ENCODE measurements at places on chromosomes 2 and 18.

- DNase-seq: no peak
These were observed at the start of gene CXCR4 for GRCh38 chr2:136117909-136118818. TSS of gene CXCR4 (minus strand) at chr2:136118149. CDS start at chr2:136118060, 89 bp downstream.

GRCh38 chr18:7871560-7872456, 304.7 kb downstream of the PTPRM start:
- DNase-seq: no peak

DNA sequence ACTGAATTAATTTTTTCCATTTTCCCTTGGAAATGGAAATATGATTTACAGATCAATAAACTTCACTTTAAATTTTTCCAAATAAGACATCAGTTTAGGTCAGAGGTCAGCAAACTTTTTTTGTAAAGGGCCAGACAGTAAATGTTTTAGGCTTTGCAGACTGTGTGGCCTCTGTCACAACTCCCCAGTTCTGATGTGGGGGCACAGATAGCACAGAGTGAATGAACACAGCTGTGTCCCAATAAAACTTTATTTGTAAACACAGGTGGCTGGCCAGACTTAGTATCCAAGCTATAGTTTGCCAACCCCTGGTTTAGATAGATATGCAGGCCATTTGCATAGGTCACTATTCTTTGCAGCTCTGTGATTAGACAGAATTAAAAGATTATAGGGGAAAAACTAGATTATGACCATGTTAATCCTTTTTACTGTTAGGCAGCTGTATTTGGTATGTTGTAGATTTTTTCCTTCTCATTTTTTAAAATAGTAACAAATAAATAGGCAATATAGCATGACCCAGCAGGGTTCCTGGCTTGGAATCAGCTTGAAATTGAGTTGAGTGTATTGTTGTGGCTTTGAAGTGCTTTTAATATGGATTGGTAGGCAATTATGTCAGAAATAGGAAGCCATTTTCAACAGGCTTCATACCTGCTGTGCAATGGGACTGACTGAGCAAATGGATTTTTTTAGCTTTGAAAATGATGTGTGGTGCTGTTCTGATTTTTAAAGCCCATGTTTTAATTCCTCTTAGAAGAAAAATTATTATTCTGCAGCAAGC, 59.7 kb downstream of the WDSUB1 start:
- DNase-seq: no peak

DNA sequence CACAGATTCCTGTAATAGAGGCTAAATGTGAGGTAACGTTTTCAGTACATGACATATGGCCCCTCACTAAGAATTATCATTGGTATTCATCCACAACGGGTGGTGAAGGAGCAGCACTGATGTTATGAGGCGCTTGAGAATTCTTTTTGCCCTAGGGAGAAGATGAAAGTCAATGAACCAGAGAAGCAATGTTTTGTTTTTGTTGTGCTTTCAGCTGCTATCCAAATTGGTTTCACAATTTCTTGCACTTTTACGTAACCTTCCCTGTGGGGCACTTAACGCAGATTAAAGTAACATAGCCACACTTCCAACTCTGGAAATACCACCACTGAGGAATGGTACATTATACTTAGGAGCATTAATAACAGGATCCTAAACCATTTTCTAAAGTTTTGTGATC, 13.3 kb upstream of the CCDC85A start:
- DNase-seq: no peak

DNA sequence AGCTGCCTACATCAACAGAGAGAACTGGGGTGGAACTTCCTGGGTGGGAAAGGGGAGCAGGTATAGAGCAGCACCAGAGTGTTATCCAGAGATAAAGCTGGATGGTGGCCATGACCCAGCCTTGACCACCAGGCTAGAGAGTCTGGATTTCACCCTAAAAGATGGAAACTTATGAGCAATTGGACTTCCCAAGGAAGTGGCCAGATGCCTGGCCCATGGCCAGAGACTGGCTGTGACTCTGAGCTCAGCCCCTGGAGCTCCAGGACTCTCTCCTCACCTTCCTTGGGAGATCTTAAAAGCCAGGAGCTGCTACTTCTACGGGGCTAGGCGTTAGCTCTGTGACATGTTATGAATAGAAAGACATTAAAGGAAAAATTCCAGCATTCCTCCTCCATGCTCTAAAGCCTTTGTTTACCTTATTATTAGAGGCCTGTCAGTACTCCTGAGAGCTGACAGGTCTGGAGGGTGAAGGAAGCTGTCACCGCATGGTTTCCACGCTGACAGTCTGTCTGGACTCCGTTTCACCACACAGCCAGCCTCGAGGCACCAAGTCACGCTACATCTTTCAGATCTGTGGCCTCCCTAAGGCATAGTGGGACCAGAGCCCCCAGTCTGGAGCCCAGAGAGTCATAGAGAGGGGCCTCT, 260.0 kb upstream of the SIX2 start:
- no peak for DNase-seq

- DNase-seq: no peak
These were observed 343.8 kb upstream of the MYT1L start for GRCh38 chr2:2674831-2675230.

GRCh38 chr2:120763508-120763907, 27.8 kb downstream of the GLI2 start:
- DNase-seq: no peak

DNA sequence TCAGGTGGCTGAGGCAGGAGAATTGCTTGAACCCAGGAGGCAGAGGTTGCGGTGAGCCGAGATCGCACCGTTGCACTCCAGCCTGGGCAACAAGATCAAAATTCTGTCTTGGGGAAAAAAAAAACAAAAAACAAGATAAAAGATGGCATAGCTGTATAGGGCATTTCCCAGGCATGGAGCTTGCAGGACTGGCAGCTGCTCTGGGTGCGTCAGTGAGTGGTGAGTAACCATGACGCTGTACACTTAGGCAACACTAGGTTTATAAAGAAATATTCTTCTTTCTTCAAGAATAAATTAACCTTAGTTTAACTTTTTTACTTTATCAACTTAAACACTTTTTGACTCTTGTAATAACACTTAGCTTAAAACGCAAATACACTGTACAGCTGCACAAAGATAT, 15.4 kb downstream of the TGOLN2 start:
- no peak for DNase-seq

DNA sequence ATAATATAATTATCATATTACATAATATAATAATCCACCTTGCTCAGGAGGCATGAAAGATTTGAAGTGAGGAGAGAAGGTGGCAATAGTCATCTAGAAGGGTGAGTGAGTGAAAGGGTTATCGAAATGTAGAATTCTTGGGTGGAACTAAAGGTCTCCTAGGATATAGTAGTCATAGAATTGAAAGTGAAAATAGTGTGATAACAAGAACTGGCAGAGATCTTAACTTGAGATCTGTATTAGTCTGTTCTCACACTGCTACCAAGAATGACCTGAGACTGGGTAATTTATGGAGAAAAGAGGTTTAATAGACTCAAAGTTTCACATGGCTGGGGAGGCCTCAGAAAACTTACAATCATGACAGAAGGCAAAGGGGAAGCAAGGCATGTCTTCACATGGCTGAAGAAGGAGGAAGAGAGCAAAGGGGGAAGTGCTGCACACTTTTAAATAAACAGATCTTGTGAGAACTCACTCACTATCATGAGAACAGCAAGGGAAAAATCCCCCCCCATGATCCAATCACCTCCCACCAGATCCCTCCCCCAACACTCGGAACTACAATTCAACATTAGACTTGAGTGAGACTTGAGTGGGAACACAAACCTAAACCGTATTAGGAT, 351.5 kb downstream of the NR4A2 start:
- no peak for DNase-seq

GRCh38 chr2:161979490-161979889, 94.5 kb downstream of the DPP4 start:
- no peak for DNase-seq

DNA sequence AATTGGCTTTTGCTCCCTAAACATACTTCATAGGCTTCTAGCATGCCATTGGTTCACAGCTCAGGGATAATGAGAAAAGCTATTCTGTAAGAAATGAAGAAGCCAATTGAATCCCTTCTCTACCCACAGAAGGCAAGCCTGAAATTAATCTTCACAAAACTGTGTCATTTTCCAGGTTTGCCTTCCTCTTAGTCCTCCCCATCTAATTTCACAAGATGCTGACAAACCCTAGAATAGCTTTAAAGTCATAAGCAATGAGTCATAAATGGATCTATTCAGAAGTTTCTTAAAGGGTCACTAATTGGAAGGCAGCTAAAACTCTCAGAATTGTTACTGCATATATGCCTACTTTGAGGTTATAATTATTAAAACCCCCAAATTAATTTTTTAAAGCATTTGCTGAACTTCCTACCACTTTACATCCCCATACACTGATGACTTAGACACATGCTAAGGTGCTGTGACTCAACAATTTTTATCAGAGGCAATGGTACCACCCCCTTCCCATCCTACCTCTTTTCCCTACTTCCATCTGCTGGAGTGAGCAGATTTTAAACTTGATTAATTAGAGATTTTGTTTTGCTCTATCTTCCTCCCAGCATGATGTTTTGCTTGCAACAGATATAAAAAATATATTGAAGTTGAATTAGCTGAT, 51.3 kb upstream of the NABP1 start:
- peak; percentile 60 for DNase-seq

GRCh38 chr2:86225581-86225980, 26.3 kb downstream of the MRPL35 start:
- no peak for DNase-seq

DNA sequence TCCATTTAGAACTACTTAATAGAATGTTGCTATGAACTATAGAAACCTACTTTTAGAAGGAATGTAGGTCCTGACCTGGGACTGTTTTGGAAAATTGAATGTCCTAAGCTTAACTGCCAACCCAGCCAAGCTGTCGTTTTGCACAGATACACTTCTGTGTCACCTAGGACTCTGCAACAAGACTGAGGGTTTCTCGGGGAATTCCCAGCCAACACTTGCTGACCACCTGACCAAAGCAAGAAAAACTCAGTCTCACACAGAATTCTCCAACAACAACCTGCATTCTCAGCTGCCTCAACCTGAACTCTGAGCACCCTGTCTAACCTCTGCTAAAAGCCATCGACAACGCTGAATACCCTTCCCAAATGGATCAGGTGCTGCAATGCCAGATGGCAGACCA, 128.2 kb downstream of the SS18 start:
- no peak for DNase-seq

GRCh38 chr18:40413160-40413559, 1541.9 kb upstream of the PIK3C3 start:
- DNase-seq: no peak

DNA sequence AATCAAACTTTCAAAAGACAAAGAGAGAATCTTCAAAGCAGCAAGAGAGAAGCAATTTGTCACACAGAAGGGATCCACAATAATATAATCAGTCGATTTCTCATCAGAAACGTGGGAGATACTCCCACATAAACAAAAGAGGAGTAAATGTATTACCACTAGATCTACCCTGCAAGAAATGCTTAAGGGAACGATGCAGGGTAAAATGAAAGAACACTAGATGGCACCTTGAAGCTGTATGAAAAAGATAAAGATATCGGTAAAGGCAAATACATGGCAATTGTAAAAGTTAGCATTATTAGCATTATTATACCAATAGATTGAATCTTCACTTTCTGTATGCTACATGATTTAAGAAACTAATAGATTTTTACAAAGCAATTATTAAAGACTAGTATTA, 677.0 kb downstream of the SUCLG1 start:
- no peak for DNase-seq

DNA sequence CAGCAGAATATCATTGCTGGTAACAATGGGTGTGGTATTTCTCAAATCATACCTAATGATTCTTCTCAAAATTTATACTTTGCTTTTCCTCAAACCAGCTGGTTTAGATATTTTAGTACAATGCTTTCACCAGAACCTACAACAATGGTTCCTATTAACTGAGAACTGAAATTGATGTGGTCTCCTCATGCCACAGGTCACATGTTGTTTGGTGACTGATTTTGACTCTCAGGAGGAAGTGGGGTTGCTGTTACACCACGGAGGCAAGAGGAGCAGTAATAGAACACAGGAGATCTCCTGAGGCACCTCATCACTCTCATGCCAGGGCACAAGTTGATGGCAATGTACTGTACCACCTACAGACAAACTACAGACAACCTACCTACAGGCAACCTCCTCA, 3.0 kb upstream of the CEP68 start:
- no peak for DNase-seq

DNA sequence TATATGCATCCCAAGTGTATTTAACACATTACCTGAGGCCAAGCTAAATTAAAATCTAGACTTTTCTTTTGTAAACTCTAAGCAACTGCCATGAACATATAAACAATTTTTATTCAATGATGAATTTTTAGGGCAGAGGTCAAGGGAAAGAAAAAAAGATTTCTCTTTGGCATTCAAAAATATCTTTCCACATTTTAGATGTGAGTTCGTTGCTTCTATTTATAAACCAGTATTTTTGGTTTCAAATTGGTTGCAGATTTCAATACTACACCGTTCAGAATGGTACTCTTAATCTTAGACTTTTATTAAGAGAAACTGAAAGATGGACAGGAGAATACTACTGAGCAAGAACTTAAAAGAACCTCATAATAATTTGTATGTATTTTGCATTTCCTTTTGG, 293.6 kb upstream of the CCDC68 start:
- DNase-seq: no peak

- no peak for DNase-seq
These were observed 352.8 kb upstream of the KCNH7 start for GRCh38 chr2:163191372-163191771.

- no peak for DNase-seq
These were observed 39.7 kb downstream of the DYNC1I2 start for GRCh38 chr2:171726847-171727450.

DNA sequence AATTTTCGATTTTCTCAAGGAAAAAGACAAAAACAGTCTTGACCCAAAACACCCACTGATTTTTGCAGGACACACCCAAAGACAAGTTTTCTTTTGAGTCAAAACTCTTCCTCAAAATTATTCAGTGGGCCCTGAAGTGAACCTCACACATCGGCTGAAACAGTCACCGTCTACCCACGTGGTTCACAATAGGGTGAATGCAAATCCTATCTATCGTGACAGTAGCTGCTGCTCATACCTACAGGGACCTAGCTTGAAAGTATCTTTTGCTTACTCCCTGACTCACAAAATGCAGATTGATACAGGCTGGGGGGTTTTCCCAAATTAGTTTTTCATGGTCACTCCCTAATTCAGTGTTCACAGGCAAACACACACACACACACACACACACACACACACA, 10.7 kb upstream of the CD226 start:
- no peak for DNase-seq

DNA sequence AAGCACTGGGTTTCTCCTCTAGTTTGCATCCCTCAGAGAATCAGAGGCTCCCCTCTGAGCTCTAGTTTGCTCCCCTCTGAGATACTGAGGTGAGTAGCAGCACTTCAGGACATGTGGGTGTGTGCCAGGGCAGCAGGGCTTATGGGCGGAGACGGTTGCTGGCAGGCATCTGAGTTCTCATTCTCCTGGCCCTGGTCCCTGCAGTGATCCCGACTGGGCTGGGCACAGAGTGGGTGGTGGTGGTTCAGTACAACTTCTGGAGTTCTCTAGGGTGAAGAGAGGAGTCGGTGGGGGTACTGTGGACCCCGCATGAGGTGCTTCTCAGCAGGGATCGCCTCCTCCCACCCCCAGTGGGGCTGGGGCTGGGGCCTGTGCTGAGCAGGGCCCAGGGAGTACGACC, 47.9 kb downstream of the BOLA3 start:
- no peak for DNase-seq

Measured in HS-5 (cell line).